ENCODE measurements at places on chromosomes 16 and 17.
A peak's percentile ranks its signal among the peaks of the same experiment; 100 is the strongest.

GRCh38 chr16:71373073-71373472, 14.6 kb downstream of the CALB2 start:
- DNase-seq, result no peak

- DNase-seq, result no peak
Measured at GRCh38 chr16:89037261-89038152, 56.1 kb upstream of the ACSF3 start.

GRCh38 chr17:66682283-66682682, 152.6 kb upstream of the CACNG5 start:
- no peak for DNase-seq

DNA sequence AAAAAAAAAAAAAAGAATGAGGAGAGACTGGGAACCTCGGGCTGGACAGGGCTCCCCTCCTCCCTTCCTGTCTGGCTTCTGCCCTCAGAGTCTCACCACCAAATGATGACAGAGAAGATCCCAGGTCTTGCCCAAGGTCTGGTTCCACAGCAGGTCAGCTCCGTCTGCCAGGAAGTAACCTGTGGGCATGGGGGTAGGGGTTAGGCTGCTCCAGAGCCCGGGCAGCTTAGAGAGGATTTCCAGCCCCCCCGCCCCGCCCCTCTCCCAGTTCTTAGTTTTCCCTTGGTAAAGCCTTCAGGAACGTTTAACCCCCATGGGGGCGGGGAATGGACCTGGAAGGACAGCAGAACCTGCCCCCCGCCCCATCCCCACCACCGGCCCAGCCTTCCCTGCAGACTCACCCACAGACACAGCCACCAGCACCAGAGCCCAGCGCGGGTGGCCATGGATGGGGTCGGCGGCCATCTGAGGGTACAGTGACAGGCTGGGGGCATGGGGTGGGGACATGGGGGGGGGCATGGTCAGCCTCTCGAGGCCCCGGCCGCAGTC, 700 bp downstream of the TLCD2 start:
- no peak for DNase-seq

GRCh38 chr17:46876353-46876887, 25.0 kb downstream of the WNT9B start:
- no peak for DNase-seq

DNA sequence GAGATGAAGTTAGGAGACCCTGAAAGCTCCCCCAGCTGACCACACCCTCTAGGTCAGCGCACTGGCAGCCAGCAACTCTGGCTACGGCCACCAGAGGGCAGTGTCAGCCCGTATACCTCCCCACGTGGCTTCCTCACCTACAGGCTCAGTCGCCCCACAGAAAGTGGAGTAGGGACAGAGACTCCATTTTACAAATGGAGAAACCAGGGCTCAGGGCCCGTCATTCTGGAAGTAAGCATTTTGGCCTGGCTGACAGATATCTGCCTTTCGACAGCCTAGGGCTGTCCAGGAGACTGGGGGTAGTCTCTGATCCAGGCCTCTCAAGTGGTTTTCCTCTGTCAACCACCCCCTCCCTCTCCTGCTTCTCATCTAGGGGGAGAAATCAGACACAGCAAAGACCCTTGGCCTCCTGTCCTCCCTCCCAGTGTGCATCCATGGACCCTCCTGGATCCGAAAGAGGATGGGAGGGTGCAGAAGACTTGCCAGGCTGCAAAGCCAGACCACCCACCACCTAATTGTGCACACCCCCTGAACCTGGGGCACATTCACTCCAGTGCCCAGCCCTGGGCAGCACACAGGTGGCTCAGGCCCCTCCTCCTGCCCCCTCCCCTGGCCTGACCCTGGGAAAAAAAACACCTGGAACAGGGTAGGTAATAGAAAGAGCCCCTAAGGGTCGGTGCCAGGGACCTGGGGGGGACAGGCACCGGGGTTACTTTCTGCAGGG, 3.8 kb upstream of the HAP1 start:
- DNase-seq, result peak; percentile 81

Data from CD4-positive, alpha-beta T cell treated with Interleukin-12 subunit alpha and Interleukin-12 subunit beta, for 1 hour (primary cell).